ENCODE measurements at places on chromosomes 3 and 15.
A peak's percentile ranks its signal among the peaks of the same experiment; 100 is the strongest.

DNA sequence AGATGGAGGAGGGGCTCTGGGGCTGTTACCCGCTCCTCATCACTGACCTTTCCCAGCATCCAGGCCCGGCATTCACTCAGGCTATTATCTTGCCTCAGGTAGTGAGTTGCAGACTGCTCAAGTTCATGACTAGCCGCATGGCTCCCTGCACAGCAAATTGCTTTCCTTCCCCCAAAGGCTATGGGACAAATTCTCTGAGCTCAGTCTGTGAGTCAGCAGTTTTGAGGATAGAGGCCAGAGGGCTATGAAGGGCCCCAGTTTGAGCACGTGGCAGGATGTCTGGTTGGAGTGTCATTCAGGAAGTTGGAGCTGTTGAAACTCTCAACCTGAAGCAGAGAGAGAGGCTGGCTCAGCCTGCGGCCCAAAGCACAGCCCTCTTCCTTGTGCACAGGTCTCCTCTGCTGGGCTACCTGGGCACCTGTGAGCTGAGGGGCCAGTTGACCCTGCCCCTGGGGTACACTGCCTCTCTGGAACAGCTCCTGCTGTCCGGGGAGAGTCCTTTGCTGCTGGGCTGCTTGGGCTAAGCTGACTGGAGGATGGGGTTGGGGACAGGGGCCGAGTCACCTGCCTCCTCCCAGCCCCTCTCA lies 7.9 kb downstream of the FAH start:
- DNase-seq, result peak; percentile 59

DNA sequence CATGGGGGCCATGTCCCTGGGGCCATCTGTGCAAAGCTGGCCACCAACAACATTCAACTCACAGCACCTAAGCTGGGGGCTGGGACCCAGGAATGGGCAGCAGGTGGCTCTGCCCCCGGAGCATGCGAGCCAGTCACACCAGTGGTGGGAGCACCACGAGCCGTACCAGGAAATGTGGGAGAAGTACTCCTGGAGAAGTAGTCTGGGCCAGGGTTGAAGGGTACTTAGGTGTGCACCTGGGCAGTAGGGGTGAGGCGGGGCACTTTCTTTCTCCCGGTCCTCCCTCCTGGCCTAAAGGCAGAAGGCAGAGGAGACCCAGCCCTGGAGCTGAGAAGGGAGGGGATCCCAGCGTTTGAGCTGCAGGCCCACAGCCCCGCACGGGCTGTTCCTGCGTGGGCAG lies 94.2 kb downstream of the PLXNA1 start:
- no peak for DNase-seq

GRCh38 chr3:133191818-133192217 lies 153.6 kb downstream of the TMEM108 start:
- DNase-seq, result no peak

DNA sequence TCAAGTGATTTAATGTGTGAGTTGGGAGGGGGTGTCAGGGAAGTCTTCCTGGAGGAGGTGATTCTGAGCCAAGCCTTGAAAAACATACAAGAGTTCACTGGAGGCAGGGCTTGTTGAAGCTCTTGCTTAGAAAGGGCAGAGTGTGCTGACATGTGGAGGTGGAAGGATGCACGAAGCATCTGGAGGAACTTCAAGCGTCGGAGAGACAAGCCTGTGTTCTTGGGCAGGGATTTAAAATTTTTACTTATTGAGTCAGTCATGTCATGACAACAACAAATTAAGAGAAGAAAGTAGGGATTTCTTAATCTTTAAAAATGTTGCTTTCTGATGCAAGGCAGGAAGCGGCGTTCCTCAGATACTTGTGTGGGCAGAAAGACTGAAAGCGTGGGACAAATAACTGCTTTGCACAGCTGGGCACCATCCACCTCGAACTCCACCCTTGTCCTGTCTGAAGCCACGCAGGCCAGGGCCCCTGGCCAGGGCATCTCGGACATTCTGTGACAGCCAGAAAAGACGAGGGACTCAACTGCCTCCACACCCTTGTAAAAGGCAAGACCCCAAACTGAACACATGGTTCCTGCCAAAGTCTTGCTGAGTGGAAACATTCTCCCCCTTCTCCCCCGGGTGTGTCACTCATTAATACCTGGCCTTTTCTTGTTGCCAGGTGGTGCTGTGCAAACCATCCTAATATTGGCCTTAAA lies 6.9 kb upstream of the IL16 start:
- DNase-seq, result no peak

DNA sequence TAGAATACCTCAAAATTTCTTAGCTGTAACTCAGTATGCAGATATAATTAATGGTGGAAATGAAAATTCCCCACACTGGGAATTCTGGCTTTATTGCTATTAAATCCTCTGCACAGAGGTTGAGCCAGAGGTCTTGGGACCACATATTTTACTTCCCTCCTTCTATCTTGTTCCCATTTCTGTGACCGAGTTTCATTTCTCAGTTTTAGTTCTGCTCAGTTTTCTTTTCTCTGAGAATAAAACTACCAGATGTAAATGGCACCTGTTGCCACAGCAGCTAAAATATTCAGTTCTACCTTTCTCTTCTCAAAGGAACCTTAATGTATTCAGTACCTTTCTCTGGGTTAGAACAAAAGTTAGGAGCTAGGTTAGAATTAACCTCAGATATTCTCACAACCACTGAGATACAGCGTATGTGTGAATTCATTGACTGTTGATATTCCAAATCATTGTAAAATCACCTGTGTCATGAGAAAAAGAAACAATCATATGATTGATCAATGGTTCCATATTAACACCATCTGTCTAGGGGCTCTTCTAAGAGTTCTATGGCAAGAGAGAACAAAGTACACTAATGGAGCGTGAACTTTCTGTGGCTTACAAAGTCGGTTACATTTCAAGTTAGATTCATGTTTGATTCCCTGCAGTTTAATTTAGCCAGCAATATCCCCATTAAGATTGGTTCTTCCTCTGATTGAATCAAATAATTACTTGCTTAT lies 374.1 kb downstream of the EFHB start:
- DNase-seq, result no peak

GRCh38 chr15:80893777-80894176 lies 95.8 kb downstream of the MESD start:
- DNase-seq, result no peak

- no peak for DNase-seq
Measured at GRCh38 chr3:45884368-45885201, 1.8 kb upstream of the CCR9 start.
